Cerebellar nuclear complex (tissue), 1 donor: ENCODE measurements at places on chromosomes 4 and X.

GRCh38 chrX:821327-822107, 190.9 kb downstream of the SHOX start:
- no peak for DNase-seq

DNA sequence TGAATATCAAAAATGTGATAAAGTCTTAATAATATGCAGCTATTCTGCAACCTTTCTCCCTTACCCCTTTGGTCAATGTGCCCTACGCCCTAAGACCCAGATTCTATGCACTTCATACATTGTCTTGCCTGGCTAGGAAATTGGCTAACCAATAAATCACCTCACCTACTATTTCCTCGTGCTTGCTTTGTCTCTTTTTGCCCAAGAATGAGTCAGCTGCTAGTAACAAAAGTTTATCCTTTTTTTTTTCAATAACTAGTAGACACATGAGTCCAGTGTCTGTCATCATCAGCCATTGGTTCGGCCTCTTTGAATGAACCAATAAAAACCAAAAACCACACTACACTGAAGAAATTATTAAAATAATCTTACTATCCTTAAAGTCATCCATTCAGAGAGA, 387.1 kb downstream of the PPP3CA start:
- no peak for DNase-seq

DNA sequence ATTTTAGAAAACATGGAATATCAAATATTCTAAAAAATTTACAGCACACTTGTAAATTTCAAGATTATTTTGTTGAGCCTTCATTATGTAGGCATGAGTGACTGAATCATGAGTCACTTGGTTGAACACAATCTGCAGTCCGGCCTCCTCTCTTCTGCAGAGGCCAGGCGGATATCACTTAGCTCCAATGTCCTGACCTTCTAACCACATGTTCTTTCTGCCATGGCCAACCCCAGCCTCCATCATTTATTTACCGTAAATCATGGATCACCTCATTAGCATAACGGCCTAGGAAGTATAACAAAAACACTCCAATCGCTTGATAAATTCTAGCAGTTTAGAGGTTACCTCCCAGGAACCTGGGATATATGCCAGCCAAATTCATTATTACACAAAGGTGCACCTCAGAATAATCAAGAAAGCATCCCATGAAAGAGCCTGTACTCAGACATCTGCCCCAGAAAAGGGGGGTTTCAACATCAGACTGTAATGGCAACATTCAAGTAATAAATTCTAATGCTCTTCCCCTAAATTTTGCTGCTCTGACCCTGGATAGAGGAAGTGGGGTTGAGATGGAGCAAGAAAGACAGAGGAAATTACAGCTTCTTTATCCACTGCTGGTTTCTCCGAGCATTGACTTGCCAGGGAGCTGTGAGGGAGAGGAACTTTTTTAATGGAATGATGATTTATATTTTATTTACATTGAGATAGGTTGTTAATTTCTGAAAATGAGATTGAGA, 2153.6 kb upstream of the AGA start:
- no peak for DNase-seq

DNA sequence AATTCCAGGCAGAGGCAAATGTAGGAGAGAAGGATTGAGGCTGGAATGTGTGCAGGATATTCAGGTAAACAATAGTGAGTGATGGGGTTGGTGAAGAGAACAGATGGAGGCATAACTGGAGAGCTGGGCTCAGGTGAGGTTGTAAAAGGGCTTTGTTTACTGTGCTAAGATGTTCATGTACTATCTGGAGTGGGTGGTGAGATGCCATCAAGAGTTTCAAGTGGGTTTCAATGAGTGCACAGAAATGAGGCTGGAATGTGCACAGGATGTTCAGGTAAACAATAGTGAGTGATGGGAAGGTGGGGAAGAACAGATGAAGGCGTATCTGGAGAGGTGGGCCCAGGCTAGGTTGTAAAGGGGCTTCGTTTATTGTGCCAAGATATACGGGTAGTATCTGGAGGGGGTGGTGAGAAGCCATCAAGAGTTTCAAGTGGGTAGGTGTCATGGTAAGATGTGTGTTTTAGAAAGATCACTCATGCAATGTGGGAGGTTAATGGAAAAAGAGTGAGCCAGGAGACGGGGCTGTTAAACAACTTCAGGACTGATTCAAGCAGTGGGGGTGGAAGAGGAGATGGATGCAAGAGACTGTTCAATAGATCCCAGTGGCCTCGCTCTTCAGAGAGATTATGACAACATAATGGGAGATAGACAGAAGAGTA, 25.4 kb upstream of the NMU start:
- no peak for DNase-seq

DNA sequence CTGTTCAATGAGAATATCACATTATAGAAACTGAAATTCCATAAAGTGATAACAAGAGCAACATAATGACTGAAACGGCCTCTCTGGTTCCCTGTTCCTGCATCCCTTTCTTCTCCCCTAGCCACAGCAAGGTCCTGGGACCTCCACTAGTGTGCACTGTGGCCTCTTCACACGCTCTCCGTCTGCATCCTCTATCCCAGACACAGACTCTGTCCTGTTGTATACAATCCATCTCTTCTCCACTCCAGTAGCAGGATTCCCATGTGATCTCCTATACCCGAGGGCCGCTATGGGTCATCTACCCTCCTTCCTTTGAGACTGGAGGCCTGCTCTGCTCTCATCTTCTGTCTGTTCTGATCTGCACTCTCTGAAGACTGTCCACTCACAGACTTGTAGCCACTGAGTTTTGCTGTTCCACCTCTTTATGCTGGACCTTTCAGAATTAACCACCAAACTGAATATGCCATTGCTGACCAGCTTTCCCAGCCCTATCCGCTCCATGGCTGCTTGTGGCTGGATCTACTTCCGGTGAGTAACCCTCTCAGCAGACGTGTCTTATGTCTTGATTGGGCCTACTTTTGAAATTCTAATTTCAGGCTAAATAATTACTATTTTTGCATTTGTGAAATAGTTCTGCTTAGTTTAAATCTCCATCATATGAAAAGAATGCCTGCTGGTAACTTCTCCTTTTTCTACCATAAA, 105.1 kb upstream of the NAP1L5 start:
- no peak for DNase-seq

- DNase-seq = no peak
Measured at GRCh38 chr4:133045288-133045687, 103.8 kb upstream of the PCDH10 start.

- DNase-seq = no peak
Measured at GRCh38 chr4:33395731-33396485, 2675.7 kb downstream of the PCDH7 start.

GRCh38 chrX:94831364-94831763, 1157.4 kb downstream of the FAM133A start:
- no peak for DNase-seq

DNA sequence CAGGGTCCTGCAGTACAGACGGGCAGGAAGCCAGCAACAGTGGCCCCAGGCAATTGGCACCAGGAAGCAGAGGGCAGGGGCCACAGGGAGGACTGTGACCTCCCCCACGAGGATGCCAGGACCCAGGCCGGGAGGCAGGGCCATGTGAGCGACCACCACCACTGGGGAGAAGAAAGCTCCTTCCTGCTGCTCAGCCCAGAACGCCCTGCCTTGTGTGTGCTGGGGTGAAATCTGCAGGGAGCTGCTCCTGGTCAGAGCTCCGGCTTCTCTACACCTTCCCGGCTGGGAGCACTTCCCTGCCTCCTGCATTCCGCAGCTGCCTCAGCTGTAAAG, 100.4 kb downstream of the HMX1 start:
- DNase-seq = no peak
